ENCODE measurements at places on chromosomes 6 and 20. TPM values are rescaled to one million over a fixed set of nuclear protein-coding genes. Genes with fewer than 3 reads are reported as not detected.
A peak's percentile ranks its signal among the peaks of the same experiment; 100 is the strongest.

TGM2 gene
- total RNA-seq = 1.9 TPM

DNA sequence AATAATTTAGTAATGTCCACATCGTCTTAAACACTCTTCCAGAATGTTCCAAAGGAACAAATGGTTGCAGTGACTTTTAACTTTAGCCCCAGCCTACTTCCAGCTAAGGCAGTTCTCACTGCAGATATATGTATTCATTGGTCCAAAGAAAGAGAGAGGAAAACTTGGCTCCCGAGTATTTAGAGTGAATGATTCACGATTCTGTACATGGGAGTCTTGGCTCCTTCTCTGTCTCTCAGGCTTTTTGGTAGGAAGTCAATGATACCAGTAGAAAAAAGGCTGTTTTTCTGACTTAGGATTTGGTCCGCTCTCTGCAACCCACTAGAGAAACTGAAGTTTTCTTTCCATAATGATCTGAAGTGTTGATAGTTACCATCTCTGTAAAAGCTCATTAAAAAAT is 38.6 kb downstream of the E2F3 start:
- DNase-seq = no peak

DNA sequence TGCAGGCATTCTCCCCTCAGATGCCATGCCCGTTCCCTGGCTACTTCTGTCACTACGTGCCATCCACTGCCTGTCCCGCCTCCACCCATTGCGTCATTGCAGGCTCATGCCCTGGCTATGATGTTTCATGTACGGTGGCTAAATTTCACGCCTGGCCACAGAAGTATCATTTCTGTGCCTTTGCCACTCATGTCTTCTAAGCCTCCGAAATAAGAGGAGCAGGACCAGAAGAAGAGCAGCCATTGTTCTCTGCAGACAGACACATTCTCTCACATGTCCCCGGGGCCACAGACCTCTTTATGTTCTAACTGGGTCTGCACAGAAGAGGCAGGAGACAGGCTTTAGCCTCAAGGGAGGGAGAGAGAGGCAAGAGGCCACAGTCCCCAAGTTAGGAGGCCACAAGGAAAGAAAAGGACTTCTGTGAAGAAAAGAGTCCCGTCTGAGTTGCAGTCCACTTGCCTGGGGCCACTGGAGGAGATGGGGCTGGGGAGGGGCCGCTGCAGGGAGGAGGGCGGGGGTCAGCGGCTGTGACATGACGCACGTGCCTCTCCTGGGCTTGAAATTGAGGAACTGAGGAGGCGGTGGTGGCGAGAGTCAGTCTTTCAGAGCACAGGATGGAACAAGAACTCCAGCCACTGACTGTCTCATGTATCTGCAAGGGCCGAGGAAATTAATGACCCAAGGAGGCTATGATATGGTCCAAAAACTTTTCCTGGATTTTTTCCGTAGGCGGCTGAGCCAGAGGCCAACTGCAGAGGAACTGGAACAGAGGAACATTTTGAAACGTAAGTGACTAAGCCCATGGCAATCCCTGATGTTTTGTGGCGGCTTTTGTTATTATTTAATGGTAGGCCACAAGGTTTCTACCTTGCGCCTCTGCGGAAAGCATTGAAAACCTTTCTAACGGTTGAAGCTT is 55.9 kb downstream of the TBC1D7 start:
- no peak for DNase-seq

GRCh38 chr20:37856932-37857660 is 45.8 kb upstream of the VSTM2L start:
- no peak for DNase-seq

GFRAL gene
- total RNA-seq = not detected

MPIG6B gene
- total RNA-seq = not detected

CALHM6 gene
- 0.45 TPM for total RNA-seq

MYL9 gene
- total RNA-seq = 0.66 TPM

- DNase-seq = no peak
These were observed 159.4 kb downstream of the QRSL1 start for GRCh38 chr6:106788761-106789160.

DNA sequence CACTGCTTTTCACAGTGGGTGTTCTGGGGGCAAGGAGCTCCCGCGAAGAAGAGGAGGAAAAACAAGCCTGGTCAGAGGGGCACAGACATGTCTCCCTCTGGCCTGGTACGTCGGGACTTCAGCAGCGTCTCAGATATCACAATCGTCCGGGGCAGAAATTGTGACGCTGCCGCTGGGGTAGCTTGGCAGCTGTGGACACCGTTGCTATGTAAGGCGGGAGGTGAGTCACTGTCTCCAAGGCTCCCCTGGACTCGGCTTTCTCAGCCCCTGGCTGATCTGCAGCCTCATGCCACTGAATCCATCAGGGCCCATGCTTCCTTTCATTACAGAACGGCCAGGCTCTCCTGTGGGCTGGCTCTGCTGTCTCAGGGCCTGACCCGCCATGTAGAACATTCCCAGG is 98.7 kb downstream of the SULF2 start:
- no peak for DNase-seq

- no peak for DNase-seq
These were observed 20.7 kb downstream of the FAM50B start for GRCh38 chr6:3869632-3870527.

C6orf15 gene
- not detected for total RNA-seq

PPIL6 gene
- 1.8 TPM for total RNA-seq

GRCh38 chr6:16420715-16421461 is 182.5 kb downstream of the GMPR start:
- DNase-seq = peak; percentile 68

DNA sequence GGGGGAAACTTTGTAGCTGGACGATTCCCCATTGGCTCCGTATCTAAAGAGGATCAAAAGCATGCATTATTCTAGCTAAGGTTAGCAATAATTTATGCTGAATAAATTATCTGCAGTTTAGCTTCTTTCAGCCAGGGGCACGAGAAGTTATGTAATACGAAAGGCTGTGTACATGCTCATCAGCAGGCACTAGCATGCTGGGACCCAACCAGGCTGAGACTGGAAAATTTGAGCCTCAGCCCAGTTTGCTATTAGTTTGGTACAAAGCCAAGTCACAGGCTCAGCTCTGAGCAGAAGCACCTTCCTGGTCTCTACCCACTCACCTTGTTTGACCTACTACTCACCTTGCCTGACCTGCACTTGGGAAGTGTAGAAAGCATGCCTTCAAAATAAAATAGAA is 328.1 kb upstream of the ARID1B start:
- no peak for DNase-seq

ACAT2 gene
- total RNA-seq = 13.0 TPM

- DNase-seq = no peak
These were observed 484.2 kb upstream of the MANEA start for GRCh38 chr6:95093154-95093553.

ANGPT4 gene
- total RNA-seq = not detected

CCN2 gene
- total RNA-seq = 112 TPM

DNA sequence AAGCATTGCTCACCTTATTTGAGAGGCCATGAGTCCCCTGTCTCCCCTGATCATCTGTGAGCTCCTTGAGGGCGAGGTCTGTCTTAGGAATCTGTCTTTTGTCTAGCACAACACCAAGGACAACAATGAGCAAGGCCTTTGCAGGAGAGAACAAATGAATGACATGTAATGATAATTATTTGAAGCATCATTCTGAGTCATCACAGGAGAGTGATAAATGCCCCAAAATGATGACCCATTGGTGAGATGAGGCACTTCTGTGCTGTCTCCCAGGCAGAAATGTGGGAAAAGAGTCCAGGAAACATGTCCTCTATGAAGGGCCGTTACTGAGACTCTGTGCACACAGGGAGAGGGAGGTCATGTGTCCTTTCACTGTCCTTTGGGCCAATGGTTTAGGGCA is 105.2 kb upstream of the LRFN2 start:
- DNase-seq = no peak

DNA sequence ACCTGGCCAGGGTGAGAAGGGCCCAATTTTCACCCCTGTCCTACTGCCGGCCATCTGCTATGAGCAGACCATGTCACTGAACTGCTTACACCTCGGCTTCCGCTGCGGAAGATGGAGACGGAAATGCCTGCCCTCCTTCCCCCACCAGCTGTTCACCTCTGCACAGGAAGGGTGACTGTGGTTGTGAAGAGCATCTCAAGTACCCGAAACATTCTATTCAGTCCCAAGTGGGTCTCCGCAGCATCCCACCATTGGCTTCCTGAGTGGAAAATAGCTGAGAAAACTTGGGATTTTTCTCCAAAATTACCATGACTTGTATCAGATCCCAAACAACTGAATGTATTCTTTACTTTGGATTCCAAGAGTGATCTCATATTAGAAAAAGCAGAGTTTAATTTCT is 16.1 kb downstream of the DOK5 start:
- DNase-seq = no peak

GRCh38 chr6:93413190-93413589 is 6.2 kb downstream of the EPHA7 start:
- DNase-seq = no peak

GRCh38 chr6:122494665-122495272 is 23.2 kb upstream of the SERINC1 start:
- DNase-seq = no peak

FLRT3 gene
- 0.69 TPM for total RNA-seq

GRCh38 chr6:134080171-134080795 is 27.9 kb upstream of the SLC2A12 start:
- no peak for DNase-seq

DNA sequence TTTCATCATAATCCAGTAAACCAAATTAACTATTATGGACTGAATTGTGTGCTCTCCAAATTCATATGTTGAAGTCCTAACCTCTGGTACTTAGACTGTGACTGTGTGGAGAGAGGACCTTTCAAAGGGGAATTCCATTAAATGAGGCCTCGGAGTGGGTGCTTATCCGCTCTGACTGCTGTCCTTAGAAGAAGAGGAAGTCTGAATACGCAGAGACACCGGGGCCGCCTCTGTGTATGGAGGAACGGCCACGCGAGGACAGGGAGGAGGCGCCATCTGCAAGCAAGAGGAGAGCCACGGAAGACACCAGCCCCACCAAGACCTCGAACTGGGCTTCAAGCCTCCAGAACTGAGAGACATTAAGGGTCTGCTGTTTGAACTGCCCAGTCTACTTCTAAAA is 35.6 kb upstream of the RPS6KA2 start:
- DNase-seq = no peak

DNA sequence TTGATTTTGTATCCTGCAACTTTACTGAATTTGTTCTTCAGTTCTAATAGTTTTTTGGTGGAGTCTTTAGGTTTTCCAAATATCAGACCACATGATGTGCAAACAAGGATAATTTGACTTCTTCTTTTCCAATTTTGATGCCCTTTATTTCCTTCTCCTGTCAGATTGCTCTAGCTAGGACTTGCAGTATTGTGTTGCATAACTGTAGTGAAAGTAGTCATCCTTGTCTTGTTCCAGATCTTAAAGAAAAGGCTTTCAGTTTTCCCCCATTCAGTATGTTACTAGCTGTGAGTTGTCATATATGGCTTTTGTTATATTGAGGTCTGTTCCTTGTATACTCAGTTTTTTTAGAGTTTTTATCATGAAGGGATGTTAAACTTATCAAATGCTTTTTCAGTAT is 4.6 kb downstream of the MICB start:
- DNase-seq = no peak

DNA sequence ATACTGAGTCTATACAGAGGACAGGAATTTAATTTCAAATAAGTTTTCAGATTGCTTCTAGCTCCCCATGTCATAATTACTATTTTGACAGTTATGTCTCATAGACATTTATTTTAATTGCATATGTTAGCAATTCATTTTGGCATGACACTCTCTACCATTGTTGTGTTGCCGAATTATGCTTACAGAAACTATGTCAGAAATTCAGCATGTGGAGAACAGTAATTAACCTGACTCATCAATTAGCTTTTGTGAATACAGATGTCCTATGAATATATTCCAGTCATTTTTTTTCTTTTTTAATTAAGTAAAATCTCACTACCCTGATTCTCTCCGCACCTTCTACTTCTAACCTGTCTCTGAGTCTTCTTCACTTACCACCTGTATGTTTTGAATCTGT is 105.1 kb downstream of the NKAIN2 start:
- no peak for DNase-seq

DNA sequence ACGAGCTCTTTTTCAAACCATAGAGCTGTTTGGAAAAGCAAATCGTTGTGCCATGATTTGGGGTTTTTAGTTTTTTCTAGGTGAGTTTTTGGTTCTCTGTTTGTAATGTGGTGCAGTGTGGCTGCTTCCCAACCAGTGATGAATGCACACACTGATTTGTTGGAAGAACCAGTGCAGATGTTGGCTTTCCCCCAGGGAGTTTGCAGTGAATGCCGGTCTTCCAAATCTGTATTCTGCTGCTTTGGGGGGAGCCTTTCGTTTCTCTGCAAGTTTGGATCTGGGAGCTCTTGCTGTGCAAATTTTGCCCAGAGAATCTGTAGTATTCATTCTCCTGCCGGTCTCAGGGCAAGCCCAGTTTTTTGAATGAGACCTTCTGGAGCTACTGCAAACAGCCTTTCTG is 14.5 kb downstream of the HECA start:
- no peak for DNase-seq

- no peak for DNase-seq
These were observed 88.4 kb downstream of the ASXL1 start for GRCh38 chr20:32446301-32447100.

DNA sequence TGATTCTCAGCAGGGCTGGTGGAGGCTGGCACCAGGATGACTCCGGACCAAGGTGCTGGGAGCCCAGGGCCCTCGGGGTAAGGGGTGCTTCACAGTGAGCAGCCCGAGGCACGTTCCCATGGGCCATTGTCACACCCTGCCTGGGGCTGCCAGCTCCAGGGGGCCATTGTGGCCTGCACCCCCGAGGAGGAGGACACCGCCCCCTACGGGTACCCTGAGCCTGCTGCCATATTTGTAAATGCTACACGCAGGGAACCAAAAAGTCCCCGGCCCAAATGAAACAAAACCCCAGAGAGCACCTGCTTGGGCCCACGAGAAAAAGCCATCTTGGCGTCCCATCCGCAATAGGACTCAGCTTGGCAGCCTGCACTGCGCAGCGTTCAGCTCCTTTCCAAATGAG is 64.7 kb upstream of the GATA5 start:
- no peak for DNase-seq

GRCh38 chr20:62557462-62557861 is 81.7 kb upstream of the GATA5 start:
- DNase-seq = no peak

- DNase-seq = no peak
These were observed 200.7 kb upstream of the BMP2 start for GRCh38 chr20:6566821-6567220.
